Umbilical cord (tissue), 2 donors: ENCODE measurements at places on chromosomes 1 and 21. TPM values are rescaled to one million over a fixed set of nuclear protein-coding genes. Genes with fewer than 3 reads are reported as not detected.

ATP6V1G3 gene
- total RNA-seq, result 3.4 TPM

SNX7 gene
- total RNA-seq, result 32.7 TPM

LMOD1 gene
- 213 TPM for total RNA-seq

INAVA gene
- 3.6 TPM for total RNA-seq

NRDC gene
- 109 TPM for total RNA-seq

TTC39A gene
- total RNA-seq, result 4.6 TPM

TFF3 gene
- 0.48 TPM for total RNA-seq

MIS18A gene
- total RNA-seq, result 2.9 TPM

RIPK4 gene
- 9.4 TPM for total RNA-seq

DCAF8 gene
- total RNA-seq, result 109 TPM
